ENCODE measurements at places on chromosomes 2 and 18. TPM values are rescaled to one million over a fixed set of nuclear protein-coding genes. Genes with fewer than 3 reads are reported as not detected.

The ZRANB3 gene
- 4.7 TPM for total RNA-seq

The C2orf78 gene
- total RNA-seq = not detected

The HOXD12 gene
- total RNA-seq = not detected

The RAPH1 gene
- 52.6 TPM for total RNA-seq

The RAX gene
- total RNA-seq = not detected

The REG3G gene
- total RNA-seq = not detected
